AG10803 (cell line): ENCODE measurements at places on chromosomes 12 and 14.

DNA sequence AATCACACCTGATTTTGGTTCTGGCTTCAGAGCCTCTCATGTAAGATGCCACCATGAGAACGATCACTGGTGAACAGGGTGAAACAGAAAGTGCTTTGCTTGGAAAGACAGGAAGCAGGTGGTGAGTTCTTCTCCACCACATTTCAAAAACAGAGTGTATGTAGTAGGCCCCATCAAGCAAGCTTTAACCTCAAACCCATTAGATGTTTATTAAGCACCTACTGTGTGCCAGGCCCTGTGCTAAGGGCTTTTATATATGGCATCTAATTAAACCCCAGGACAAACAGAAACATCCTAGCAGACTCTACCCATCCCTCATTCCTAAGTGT lies 47.8 kb upstream of the MED13L start:
- DNase-seq = no peak

- no peak for DNase-seq
These were observed 2.8 kb downstream of the KRT7 start for GRCh38 chr12:52235822-52236361.

GRCh38 chr14:49218436-49219092 lies 367.6 kb downstream of the RPS29 start:
- DNase-seq = no peak

GRCh38 chr12:26118308-26118707 lies 6.5 kb downstream of the BHLHE41 start:
- no peak for DNase-seq

- no peak for DNase-seq
These were observed 18.8 kb upstream of the PIK3C2G start for GRCh38 chr12:18242380-18243089.

GRCh38 chr14:51871846-51872245 lies 11.4 kb downstream of the GNG2 start:
- no peak for DNase-seq

GRCh38 chr14:30252151-30252550 lies 306.8 kb upstream of the G2E3 start:
- DNase-seq = no peak

DNA sequence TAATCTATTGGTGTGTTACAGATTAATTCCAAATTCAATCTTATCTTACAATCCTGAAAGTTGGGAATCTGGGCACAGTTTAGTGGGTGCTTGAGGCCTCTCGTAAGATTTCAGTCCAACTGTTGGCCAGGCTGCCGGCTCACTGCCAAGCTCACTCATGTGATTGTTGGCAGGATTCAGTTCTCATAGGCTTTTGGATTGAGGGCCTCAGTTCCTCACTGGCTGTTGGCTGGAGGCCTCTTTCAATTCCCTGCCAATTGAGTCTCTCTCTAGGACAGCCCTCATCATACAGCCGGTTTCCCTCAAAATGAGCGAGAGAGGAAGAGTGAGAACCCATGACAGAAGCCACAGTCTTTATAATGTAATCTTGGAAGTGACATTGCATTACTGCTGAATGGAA lies 123.5 kb upstream of the FBXO33 start:
- no peak for DNase-seq

DNA sequence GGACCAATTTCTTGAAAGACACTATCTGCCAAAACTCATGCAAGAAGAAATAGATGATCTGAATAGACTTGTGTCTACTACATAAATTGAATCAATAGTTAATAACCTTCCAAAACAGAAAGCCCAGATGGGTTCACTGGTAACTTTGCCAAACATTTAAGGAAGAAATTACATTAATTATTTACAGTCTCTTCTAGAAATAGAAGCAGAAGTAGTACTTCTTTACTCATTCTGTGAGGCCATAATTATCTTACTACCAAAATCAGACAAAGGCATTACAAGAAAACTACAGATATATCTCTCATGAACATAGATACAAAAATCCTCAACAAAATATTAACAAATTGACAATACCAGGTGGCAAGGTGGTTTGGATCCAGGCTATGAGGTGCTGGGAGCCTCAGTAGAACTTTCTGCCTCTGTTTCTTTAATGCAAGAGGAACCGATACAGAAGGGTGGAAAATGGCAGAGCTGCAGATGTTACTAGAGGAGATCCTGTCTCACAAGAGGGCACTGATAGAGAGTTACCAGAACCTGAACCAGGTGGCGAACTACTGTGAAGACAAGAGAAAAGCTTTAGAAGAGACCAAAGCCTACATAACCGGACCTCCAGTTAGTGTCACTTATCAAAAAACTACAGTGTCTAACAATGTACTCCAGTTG lies 33.7 kb upstream of the KTN1 start:
- no peak for DNase-seq

GRCh38 chr12:12628013-12628412 lies 16.3 kb downstream of the CREBL2 start:
- DNase-seq = peak; percentile 29

DNA sequence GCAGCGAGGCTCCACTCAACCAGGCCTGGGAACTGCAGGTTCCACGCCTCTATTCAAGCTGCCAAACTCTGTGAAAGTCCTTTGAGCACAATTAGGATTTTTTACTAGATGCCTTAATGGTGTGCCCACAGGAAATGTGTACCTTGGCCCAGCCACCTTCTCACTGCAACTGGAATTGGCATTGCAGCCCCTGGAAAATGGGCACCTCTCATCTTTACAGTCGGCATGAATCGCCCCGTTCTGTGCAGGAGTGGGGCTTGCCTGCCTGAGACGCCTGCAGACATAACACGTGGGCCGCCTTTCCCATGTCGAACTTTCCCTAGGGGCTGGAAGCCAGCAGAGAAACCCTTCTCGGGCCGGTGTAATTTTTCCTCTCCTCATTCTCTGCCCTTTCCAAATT lies 42.0 kb upstream of the ELK3 start:
- DNase-seq = no peak

DNA sequence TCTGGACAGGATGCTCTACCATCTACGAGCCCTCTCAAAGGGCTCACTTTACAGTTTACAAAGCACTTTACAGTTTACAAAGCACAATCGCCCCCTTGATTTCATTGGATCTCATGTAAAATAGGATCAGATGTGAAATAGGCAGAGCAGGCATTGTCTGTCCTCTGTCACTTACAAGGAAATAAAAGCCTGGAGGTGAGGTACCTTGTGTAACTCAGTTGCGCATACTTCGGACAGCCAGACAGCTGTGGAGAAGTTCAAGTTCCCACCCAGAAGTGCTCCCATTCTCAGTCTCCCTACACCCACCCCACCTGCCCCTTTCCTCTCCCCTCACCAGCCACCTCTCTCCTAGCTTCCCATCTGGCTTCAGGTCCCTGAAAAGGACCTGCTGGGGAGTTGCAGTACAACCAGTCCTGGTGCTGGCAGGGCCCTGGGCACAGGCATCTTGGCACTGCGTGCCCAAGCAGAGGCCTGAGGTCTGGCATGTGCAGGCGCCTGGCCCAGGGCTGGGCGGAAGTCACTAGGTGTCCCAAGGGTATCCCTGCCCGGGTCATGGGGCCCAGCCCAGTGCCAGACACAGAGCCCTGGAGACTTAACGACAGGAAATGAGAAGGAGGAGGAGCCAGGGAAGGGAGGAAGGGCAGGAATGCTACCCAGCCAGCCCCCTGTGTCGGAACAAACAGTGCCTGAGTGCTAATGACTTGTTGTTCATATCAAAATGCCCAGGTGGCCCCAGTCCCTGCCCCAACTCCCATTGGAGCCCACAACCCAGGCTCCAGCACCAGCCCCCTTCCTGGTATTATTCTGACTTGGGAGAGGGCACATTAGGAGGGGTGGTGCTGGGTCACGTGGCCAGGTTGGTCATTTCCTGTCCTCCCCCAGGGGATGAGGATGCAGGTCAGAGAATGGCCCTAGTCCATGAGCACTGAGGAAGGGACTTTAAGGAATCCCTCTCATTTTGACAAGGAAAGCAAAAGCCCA lies 5.4 kb downstream of the RAPGEF3 start:
- DNase-seq = no peak

DNA sequence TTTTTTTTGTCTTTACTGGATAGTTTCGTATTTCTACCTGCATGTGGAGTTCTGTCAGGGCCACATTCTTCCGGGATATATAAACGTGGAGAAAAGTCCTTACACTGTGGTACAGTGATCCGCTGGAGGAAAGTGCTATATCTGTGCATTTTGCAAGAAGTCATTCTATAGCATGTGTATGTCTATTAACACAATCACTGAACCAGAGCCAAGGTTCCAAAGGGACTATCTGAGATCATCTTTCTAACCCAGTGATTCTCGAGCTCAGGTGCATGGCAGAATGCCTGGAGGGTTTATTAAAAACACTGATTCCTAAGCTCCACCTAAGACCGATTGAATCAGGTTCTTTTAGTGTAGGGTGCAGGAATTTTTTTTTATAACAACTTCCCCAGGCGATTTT lies 354.0 kb downstream of the NRXN3 start:
- no peak for DNase-seq

DNA sequence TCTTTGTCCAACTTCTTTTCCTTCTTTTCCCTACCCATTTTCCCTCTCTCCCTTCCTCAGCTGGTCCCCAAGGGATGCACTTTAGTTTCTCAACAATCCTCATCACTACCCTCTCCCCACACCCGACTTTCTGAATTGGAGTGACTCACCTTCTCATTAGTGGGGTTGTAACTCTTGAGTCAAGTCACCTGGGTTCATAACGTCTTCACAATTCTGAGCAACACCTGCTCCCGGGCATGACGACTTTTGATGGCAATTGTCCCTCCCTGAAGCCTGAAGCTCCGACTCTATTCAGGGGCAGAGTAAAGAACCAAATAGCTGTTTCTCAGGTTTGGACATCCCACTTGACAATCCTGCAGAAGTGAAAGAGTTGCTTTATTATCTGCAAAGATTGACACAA lies 82.7 kb upstream of the OTX2 start:
- DNase-seq = no peak

DNA sequence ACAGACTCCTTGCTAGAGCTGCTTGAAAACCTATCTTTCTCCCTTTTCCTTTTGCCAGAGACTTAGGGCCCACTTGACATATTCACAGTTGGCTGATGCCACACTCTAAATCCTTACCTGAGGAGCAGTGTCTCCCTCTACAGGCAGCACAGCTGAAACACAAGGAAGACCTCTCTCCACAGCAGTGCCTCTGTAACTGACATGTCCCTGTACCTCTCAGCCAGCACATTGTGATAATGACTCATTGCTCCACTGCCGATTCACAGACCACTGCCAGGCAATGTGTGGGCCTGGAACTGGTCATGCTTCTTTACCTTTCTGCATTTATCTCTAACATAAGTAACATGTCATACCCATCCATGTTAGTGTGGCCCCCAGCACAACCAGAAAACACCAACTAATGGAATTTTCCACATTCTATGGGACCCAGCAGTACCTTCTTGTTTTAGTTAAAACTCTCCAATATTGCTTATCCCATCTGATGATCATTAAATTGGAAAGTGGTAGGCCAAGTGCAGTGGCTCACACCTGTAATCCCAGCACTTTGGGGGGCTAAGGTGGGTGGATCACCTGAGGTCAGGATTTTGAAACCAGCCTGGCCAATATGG lies 56.5 kb downstream of the GTF2A1 start:
- peak; percentile 66 for DNase-seq

DNA sequence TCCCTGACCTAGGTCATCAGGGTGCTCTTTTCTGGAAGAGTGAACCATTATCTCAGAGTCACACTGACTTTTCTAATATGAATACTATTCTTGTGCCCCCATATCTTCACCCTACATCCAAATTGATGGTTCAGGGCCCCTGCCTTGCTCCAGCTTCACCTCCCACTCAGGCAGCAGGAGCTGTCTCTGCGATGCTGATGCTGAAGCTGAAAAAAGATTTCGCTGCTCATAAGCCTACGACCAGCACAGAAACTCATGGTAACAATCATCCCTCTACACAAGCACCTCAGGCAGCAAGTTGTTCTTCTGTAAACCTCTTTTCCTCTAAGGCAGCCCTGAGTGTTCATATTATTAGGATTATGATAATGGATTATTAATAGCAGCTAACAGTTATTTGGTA lies 3.2 kb downstream of the ARF3 start:
- DNase-seq = no peak

GRCh38 chr12:41277100-41277945 lies 89.2 kb downstream of the PDZRN4 start:
- peak; percentile 49 for DNase-seq

- no peak for DNase-seq
These were observed 7.4 kb downstream of the MAP4K5 start for GRCh38 chr14:50524731-50525515.

- peak; percentile 39 for DNase-seq
These were observed 1.9 kb upstream of the KRT79 start for GRCh38 chr12:52836042-52836466.

- no peak for DNase-seq
These were observed 20.5 kb downstream of the OR10G2 start for GRCh38 chr14:21614240-21614639.

- DNase-seq = no peak
These were observed 387.0 kb downstream of the C12orf50 start for GRCh38 chr12:87642245-87642644.

DNA sequence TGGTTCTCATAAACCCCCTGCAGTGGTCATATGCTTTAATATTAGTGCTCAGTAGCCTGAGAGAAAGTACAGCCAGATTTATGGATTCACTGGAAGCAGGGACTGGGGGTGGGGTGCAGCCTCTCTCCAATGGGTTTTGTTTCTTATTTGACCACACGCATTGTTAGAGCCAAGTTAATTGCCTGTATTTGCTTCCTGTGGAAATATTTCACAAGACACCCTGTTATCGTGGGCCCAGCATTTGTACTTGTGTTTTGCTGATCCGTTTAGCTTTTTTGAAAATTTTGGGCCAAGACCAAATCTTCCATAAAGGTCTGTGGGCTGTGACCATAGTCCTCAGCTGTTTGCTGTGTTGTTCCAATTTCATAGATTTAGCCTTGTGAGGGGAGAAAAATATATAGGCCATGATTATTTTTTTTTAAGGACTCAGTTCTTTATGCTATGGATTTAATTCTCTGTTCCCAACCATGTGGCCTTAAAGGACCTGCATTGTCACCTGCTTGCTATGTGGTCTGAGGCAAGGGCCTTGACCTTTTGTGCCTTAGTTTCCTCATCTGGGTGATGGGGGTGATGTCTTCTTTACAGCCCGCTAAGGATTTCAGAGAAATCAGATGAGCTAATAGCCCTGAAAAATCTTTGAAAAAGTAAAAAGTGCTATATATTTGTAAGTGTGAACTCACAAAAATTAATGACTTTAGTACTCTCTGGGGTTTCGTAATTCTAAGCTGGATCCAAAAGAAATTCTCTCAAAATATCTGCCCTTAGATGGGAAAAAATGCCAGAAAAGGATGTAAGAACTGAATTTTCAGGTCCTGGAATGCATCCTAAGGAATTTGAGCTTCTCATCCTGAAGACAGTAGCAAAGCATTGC lies 370.2 kb downstream of the DPF3 start:
- peak; percentile 63 for DNase-seq

DNA sequence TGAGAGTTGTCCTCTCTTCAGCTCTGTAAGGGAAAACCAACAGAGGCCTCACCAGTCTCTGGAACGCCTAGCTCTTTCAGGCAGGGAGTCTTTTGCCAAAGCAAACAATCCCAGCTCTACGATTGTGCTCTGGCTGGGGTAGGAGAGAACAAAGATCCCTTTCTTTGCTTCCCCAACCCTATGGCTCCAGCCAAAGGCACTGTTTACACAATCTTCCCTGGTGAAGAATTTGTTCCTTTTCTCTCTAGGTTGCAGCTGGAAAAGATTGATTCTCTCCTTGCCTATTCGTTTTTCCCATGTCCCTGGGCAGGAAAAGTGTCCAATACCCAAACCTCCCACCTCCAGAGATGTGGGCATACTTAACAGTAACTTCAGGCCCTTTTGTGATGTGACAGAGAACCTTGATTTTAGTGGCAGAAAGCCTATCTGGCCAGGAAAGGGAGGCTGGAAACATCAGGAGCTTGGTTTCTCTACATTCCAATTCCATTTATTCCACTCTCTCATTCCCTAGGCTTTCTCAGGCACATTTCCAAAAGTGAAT lies 16.8 kb downstream of the ATP5MC2 start:
- peak; percentile 77 for DNase-seq
